ENCODE measurements at places on chromosomes 13 and 19. TPM values are rescaled to one million over a fixed set of nuclear protein-coding genes. Genes with fewer than 3 reads are reported as not detected.

The SYCN gene
- total RNA-seq: not detected

The WASF3 gene
- total RNA-seq: not detected

The CHST8 gene
- total RNA-seq: not detected

DNA sequence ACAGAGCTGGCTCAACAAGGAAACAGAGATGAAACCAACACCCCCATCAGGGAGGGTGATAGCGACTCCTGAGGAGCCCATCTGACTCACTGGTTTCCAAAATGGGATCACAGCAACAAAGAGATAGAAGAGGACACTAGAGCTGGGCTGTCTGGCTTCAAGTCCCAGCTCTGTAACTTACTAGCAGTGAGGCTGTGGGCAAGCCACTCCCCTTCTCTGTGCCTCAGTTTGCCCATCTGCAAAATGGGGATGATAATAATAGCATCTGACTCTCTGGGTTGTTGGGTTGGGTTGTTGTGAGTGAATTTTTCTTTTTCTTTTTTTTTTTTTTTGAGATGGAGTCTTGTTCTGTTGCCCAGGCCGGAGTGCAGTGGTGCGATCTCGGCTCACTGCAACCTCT, 14.3 kb downstream of the IGSF23 start:
- DNase-seq: no peak

GRCh38 chr19:4278419-4279266, at the start of gene SHD:
Gene SHD, plus strand, starts transcription at chr19:4279266. Its CDS starts 798 bp downstream, at chr19:4280064.
- DNase-seq: no peak

The CLEC17A gene
- total RNA-seq: not detected

- no peak for DNase-seq
Measured at GRCh38 chr19:46951171-46951986, 68.3 kb upstream of the NPAS1 start.

DNA sequence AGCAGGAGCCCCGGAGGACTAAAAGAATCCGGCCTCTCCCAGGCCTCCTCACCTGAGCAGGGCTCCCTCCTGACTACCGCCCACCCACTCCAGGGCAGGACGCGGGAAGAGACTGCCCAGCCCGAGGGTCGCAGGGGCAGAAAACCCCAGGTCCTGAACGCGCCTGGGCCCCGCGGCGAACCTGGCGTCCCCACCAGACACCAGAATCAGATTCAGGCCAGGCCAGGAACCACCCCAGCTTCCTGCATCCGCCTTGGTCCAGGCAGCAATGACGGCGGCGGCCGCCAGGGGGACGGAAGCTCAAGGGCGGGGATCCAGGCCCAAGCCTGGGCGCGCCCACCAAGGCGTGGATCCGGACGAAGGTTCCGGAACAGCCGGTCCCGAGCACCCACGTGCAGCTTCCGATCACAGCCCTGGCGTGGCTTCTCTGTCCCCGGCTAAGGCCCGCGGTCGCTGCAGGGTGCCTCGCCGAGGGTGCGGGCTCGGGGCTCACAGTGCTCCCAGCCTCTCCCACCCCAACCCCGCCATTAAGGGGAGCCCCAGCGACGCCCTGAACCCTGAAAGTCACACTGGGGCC, 3.6 kb downstream of the LGALS7 start:
- DNase-seq: peak; percentile 91

DNA sequence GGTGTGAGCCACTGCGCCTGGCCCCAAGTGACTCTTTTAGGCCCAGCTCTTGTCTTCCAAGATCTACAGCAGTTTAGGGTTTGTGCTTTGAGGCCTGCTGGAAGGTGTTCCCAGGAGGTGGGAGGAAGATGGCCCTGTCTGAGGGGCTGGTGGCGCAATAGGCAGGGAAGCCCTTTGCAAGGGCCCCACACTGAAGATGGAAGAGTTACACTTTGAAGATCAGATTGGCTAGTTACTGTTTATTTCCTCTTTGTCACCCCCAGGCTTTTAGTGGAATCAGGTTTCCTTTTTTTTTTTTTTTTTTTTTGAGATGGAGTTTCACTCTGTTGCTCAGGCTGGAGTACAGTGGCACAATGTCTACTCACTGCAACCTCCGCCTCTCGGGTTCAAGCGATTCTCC, 1.9 kb upstream of the RABAC1 start:
- DNase-seq: no peak

- no peak for DNase-seq
Measured at GRCh38 chr13:55992145-55992544, 1148.6 kb upstream of the PRR20A start.

- DNase-seq: no peak
Measured at GRCh38 chr19:34794066-34794960, 21.3 kb upstream of the ZNF599 start.

The ADGRL1 gene
- 3.7 TPM for total RNA-seq

- no peak for DNase-seq
Measured at GRCh38 chr13:67147342-67148133, 82.6 kb downstream of the PCDH9 start.

DNA sequence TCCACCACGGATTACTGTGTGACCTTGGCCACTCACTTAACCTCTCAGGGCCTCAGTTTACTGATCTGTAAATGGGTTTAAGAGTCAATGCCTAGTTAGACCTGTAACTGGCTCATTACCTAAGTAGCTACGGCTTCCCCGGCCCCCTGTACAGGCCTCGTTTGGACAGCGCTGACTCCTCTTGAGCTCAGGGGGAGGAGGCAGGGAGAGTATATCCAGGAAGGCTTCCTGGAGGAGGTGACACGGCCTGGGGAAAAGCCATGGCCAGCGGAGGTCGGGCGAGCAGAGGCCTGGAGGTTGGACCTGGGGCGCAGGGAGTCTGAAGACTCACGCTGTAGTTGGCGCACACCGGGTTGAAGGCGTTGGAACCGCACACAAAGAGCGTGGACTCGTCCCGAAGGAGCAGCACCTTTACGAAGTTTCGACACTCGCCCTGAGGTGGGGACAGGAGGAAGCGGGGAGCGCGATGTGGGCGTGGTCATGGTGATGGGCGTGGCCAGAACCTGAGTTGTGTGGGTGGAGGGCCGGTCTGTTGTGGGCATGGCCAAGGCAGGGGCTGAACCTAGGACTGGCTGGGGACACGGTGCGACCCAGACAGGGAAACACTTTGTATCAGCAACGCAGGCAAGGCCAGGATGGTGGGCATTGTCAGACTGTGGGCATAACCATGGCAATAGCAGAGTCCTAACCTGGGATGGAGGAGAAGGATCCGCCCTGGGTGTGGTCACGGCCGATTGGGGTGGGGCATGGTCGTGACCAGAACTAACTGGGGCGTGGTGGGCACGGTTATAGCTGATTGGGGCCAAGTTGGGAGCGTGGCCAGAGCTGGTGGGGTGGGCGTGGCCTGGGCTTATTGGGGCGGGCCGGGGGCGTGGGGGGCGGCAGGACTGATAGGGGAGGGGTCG, 3.6 kb downstream of the SEMA6B start:
- no peak for DNase-seq

GRCh38 chr19:47362321-47362720, 13.2 kb downstream of the DHX34 start:
- no peak for DNase-seq

The BTBD2 gene
- 37.4 TPM for total RNA-seq

The GAPDHS gene
- not detected for total RNA-seq

- DNase-seq: no peak
Measured at GRCh38 chr19:41844601-41845000, at the start of gene LYPD4. Gene LYPD4, minus strand, starts transcription at chr19:41844683. Its CDS starts 5,398 bp downstream, at chr19:41839285.

DNA sequence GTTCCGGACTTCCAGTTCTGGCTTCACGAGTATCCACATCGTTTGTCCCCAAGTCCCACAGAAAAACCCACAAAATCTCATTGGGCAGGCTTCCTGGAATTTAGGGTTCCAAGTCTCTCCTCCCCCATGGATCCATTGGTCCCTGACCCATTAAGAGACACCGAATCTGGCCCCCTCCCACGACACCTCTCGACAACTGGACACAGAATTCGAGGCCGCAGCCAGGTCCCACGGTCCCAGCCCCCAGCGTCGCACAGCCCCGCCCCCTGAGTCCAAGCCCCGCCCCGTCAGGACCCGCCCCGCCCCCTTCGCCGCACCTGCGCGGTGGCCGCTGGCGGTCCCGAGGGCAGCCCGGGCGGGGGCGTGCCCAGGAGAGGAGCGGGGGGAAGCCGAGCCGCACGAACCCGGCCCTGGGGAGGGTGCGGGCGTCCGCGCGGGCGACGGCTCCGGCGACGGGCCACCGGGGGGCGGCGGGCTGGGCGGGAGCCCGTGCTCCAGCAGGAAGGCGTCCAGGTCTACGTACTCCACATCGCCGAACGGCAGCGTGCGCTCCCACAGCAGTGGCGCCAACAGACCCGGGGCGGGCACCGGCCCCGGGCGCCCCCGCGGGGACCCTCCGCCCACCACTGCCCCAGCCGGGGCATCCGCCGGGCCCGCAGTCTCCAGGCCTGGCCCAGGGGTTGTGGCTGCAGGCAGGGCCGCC, 1.8 kb downstream of the DBP start:
- DNase-seq: peak; percentile 80

DNA sequence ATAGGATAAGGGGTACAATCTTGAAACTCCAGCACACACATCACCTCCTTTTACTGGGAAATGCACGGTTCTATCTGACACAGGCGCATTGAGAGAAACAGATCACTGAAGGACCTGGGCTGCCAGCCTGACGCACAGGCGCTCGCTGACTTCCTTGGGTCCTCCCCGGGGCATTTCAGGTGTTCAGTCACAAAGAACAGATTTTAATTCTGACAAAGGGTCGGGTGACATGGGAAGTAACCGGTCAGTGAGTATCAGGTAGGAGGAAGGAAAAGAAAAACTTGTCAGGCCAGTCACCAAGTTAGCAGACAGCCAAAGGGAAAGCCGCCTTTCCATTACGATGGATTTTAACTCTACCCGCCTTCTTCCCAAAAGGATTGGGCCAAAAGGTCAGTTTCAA, 39.6 kb downstream of the INSR start:
- no peak for DNase-seq

DNA sequence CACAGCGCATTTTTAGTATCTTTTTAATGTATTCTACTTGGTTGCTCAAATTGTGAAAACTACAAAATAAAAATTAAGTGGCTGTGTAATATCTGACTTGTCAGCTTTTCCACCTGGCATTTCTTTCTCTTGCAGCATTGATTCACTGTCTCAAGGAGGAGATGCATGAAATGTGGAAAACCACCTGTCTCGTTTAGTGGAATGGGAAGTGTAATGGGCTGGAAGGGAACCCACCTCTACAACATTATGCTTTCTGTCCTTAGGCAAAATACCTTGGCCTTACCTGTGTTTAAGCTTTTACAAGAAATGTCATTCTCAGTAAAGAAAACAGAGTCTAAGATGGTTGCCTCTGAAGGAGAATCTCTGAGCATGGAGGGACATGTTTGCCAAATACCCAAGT, 67.8 kb downstream of the FAM216B start:
- no peak for DNase-seq

DNA sequence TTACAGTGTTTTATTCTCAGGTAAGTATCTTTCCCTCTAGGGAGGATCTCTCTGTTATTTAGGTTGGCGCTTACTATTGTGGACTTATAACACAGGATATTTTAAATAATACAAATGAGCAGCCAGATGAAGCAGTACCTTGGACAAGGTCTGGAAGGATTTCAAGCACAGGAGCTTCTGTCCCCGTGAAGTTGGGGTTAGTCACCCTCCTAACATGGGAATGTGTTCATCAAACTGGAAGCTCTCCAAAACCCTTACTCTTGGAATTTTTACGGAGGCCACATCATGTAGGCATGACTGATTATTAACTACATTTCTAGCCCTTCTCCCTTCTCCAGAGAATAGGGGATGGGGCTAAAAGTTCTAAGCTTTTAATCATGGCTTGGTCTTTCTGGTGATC, 38.3 kb upstream of the SPRY2 start:
- no peak for DNase-seq

DNA sequence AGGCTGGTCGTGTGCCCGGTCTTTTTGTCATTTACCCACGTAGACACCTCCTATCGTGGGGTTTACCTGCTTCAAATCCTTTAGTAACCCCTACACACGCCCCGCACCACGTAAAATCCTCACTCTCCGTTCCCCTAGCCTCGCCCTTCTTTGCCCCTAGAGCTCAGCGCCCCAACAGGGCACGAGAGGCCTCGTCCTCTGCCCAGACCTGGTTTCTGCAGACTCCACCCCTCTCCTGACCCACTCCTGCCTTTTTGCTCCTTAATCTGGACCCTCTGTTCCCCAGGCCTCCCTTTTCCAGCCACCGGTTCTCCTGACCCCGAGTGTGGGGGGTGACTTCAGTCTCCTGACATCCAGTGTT, 412 bp downstream of the ZNF528 start:
- peak; percentile 42 for DNase-seq

The SHD gene
- total RNA-seq: not detected

DNA sequence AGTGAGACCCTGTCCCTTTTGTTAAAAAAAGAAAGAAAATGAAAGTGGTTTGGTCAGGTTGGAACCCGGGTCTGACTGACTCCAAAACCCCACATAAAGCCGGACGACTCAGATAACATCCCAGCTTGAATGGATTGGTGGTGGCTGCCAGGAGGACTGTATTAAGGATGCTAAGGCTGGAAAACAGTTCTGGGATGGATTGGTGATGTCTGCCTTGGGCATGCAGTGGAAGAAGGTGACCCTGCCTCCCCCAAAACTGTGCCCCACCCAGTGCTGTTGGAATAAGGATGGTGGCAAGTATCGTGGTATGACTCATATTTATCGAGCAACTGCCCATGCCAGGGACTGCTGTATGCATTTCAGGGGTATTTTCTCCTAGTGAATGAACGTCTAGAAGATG, 18.5 kb upstream of the COLGALT1 start:
- DNase-seq: no peak

GRCh38 chr19:2217591-2217990, 18.5 kb downstream of the PLEKHJ1 start:
- no peak for DNase-seq

DNA sequence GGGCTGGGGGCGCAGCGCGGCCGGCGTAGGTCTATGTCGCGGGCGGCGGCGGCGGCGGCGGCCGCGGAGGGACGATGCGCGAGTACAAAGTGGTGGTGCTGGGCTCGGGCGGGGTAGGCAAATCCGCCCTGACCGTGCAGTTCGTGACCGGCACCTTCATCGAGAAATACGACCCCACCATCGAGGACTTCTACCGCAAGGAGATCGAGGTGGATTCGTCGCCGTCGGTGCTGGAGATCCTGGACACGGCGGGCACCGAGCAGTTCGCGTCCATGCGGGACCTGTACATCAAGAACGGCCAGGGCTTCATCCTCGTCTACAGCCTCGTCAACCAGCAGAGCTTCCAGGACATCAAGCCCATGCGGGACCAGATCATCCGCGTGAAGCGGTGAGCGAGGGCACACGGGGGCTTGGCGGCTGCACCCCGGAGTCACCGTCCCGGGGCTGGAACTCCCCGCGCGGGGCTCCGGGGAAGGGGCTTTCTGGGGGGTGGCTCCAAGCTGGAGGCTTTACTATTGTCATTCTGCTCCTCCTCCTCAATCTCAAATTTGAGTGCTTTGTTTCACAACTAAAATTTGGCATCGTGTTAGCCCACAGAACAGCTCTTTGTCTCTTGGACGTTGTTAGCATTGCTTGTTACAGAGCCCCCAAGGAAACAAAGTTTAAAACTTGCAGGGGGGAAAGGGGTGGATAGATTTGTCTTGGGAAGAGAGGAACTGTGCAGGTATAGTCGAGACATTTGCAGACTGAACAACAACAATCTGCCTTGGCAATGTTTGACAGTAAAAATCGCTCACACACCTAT, 630 bp downstream of the RAP2A start:
- DNase-seq: peak; percentile 66

The RB1 gene
- 49.2 TPM for total RNA-seq

The CASP14 gene
- not detected for total RNA-seq

GRCh38 chr13:110421696-110422385, 114.8 kb downstream of the COL4A2 start:
- no peak for DNase-seq

The NXNL1 gene
- total RNA-seq: not detected

The ZFP36 gene
- 107 TPM for total RNA-seq

Measured in activated CD8-positive, alpha-beta memory T cell treated with anti-CD3 and anti-CD28 coated beads, Interleukin-2, amount 10 ng/mL, durations not matched to agents 7 days and 5 days (primary cell).